Inflammatory macrophage treated with lipopolysaccharide for 1 hour (primary cell): ENCODE measurements at places on chromosomes 7 and 10.
A peak's percentile ranks its signal among the peaks of the same experiment; 100 is the strongest.

DNA sequence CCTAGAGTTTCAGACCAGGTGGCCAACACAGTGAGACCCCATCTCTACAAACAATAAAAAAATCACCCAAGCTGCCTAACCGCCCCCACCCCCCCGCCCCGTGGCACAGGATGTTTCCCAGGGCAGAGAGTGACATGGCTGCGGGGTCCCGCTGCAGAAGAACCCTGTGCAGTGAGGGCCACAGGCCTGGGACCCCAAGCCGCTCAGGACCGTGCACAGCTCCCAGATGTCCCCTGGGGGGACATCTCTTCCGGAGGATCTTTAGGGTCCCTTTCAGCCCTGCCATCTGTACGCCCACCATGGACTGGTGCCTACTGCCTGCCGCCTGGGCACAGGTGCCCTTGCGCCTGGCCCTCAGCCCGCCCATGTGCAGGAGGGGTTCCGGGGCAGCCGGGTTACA is 373.6 kb downstream of the DNAJB6 start:
- no peak for DNase-seq

DNA sequence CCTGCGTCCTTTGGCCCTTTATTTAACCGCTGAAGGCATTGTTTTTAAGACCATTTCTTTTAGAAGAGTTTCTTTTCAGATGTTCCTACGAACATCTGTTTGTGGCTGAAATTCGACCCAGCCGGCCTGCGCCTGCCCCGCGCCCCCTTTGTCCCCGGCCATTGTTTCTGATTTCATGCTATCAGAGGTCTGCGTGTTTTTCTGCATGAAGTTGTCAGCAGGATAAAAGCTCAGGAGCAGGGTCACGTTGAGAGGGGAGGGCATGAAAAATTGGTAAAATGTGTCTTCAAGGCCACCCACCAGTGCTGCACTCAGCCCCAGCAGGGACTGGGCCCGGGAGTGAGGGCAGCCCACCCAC is 43.1 kb downstream of the NKX6-2 start:
- no peak for DNase-seq

GRCh38 chr10:126893841-126894240 is 11.4 kb upstream of the DOCK1 start:
- DNase-seq: no peak

DNA sequence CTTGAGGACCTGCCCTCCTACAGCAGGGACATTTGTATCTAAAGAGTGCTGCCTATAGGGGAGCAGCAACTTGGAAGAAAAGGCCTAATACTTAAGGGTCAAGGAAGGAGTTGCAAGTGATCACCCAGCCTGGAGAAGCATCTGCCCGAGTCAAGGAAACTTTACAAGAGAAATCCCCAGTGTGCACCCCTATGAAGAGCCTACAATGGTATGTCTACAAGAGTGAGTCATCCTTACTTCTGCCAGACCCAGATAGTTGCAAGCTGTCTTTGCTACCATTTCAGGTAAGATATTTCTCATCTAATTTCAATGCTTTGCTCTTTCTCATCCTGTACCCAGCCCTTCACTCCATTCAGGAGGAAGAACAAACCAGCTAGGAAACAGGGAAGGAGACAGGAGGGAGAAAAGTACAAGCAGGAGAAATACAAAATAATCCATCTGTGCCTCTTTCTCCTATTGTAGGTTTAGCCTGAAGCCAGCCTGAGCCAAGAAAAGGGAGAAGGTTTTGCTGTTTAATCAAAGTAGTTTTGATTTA is 34.4 kb upstream of the AGR3 start:
- DNase-seq: no peak

- DNase-seq: no peak
Observed at GRCh38 chr10:35497909-35498308, 107.2 kb upstream of the GJD4 start.

DNA sequence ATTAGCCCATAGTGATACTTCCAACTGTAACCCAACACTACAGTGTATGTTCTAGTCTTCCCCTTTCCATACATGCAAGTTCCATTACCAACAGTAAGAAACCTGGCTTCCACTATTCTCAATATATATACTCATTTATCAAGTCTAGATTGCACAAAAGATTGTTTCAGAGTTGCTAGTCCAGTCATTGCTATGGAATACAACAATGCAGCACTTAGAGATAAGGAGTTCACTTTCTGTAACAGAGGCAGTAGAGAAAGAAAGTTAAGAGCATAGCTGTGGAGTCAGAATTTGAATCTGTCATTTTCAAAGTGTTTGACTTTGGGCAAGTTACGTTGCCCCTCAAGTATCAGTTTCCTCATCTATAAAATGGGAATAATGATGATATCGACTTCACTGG is 90.1 kb downstream of the RTKN2 start:
- DNase-seq: no peak

DNA sequence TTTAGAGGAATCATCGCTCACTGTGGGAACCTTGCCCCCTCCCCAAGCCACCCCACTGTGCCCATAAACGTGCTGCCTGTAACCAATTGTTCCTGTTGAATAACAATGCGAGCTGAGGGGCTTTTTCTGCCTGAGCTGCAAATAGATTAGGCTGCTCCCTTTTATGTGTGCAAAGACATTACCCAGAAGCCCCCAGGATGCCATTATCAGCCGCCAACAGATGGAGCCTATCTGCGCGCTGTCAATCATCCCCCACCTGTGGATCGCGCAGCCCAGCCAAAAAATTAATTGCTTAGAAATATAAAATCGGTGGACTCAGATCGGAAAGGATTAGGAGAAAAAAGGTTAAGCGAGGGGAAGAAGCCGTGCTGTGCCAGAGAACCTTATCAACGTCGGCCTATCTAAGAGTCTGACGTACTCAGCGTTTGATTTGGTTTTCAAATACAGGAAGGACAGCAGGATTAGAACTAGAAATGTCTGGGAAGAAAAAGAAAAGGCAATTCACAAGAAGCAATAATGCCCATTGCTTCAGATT is 167.3 kb upstream of the MYO3A start:
- no peak for DNase-seq

GRCh38 chr7:155361947-155362346 is 64.3 kb downstream of the INSIG1 start:
- no peak for DNase-seq

DNA sequence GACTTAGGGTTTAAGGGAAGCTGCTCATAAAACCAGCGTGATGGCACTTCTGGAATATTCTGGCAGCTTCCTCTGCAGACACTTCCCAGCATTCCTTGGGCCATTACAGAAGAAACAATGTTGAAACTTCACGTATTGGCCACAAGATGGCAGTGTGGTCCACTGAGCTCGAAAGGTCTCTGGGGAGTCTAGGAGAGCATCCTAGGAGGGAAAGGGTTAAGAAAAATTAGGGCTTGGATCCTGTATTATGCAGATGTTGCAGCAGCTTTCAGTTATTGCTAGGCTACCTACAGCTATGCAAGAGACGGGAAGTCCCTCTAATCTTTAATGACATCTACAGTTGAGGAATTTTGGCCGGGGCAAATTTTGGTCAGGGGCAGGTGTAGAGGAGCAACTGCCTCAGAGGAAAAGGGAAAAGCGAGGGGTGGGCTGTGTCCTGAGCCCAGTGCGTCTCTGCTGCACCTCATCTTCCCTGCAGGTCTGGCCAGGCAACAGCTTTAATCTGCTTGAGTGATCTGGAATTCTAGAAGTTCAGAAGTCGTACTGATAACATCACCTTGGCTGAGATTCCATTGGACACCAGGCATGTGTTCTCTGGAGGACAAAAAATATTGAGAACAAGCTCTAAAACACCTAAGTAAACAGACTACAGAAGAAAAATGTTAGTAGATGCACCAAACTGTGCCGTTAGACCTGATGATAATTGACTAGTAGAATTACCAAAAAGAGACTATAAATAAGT is 220.8 kb upstream of the PRSS58 start:
- peak; percentile 54 for DNase-seq

GRCh38 chr7:141864765-141865447 is 23.6 kb upstream of the PRSS37 start:
- peak; percentile 74 for DNase-seq

GRCh38 chr7:18191341-18191740 is 163.7 kb upstream of the PRPS1L1 start:
- no peak for DNase-seq

GRCh38 chr7:100570954-100571828 is 2.5 kb downstream of the SAP25 start:
- no peak for DNase-seq

GRCh38 chr7:147053746-147054145 is 937.1 kb downstream of the CNTNAP2 start:
- no peak for DNase-seq

DNA sequence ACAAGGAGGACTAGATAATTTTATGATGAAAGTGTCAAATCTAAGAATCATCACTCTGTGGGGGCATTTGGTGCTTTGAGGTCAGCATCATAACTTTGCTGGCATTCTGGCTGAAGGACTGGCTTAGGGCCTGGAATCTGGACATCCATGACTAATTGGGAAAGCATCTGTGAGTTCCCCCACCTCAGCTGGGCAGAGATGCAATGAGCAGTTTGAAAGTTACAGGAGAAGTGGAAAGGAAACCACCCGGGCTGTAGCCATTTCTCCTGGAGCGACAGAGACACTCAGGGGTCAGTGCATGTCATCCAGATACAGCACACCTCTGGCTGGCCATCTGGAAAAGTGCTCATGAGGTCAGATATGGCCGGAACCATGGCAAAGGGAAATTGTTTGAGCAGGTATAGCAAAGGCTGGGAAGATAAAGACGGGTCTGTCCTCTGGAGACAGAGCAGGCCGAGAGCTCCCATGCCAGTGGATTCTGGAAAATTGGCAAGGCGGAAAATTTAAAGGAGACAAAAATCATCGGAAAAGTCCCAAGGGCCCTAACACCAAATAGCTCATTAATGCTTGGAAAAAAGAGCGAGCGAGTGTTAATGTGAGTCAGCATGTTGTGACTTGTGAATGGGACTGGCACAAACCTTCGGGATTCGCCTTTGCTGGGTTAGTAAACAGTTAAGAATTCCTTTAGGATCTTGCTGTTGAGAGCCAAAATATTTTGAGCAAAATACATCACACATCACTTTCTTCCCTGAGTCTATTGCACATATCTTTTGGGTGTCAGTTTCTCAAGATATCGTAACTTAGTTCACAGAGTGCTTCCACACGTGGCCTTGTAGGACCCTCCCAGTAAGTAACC is 188.4 kb upstream of the AGK start:
- no peak for DNase-seq

GRCh38 chr7:157808042-157808441 is 471.2 kb downstream of the DNAJB6 start:
- DNase-seq: no peak

DNA sequence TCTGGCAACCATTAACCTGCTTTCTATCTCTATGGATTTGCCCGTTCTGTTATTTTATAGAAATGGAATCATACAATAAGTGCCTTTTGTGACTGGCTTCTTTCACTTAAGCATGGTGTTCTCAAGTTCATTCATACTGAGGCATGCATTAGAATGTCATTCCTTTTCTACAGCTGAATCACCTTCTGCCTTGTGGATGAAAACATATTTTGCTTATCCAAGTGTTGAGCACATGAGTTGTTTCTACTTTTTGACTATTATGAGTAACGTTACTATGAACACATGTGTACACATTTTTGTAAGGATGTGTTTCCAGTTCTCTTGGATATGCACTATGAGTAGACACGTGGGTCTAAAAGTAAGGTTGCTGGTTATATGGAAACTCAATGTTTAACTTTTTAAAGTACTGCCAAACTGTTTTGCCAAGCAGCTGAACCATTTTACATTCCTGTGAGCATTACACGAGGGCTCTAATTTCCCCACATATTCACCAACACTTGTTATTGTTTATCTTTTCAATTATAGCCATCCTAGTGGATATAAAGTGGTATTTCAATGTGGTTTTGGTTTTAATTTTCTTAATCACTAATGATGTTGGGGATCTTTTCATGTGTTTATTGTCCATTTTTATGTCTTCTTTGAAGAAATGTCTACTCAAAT is 241.3 kb downstream of the FANK1 start:
- DNase-seq: no peak

DNA sequence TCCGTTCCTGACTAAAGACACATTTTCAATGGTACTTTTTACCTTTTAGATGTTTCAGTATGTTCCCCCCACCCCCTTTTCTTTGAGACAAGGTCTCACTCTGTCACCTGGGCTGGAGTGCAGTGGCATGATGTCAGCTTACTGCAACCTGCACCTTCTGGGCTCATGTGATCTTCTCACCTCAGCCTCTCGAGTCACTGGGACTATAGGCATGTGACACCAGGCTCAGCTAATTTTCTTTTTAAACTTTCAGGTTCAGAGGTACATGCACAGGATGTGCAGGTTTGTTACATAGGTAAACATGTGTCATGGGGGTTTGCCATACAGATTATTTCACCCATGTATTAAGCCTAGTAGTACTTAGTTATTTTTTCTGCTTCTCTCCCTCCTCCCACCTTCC is 99.3 kb upstream of the RPA3 start:
- no peak for DNase-seq

DNA sequence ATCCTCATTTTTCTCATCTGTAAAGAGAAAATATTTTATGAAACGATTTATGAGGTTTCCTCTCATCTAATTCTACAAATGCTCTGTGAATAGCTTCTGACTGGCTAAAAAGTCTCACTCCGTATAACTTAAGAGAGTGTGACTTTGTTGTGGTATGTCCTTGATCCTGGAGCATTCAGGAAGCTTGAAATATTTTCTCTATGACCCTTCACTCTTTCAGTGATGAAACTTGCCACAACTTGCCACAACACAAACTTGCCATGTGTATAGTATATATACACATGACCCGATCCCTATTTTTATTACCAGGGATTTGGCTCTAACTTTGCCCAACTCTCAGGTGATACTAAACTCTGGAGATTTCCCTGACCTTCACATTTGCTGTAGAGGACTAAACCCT is 74.1 kb downstream of the TES start:
- no peak for DNase-seq

DNA sequence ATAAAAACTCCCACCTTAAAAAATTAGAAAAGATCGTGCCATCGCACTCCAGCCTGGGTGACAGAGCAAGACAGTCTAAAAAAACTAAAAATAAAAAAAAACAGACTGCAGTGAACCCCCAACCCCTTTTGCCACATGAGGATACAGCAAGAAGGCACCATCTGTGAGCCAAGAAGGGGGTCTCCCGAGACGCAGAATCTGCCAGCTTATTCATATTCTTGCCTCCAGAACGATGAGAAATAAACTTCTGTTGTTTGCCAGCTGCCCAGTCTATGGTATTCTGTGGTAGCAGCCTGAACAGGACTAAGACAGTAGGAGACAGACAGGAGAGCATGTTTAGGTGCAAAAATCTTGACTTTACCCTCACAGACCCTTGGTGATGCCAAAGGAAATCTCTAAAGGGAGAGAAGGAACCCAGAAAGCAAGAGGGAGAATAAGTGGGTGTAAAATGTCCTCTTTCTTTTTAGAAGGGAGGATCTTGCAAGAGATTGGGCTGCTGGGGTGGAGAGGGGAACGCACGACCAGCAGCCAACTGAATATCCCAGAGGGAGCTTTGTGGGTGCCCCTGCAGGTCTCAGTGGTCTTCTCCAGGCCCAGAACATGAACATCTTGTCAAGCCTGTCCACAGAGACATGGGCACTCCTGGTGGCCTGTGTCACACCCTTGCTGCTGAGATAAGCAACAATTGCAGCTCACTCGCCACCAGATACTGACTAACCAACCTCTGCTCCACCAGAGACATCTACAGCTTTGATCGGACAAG is 400.7 kb upstream of the FOXK1 start:
- DNase-seq: no peak
